NCI-H1092 (cell line): ENCODE measurements at places on chromosomes 7 and 10.

DNA sequence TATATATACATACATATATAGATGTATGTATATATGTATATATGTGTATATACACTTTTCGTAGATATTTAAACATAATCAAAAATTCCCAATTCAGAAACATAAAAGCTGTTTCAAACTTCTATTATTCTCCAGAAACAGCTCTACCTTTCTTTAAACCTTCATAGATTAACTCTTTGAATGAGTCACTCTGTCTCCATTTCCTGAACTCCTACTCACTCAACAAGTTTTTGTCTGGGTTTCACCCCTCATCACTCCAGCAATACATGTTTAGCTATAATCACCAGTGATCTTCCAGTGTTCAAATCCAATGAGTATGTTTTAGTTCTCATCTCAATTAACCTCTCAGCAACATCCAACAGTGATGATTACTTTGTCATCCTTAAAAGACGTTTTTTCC is 9.6 kb downstream of the DGKB start:
- DNase-seq = no peak

DNA sequence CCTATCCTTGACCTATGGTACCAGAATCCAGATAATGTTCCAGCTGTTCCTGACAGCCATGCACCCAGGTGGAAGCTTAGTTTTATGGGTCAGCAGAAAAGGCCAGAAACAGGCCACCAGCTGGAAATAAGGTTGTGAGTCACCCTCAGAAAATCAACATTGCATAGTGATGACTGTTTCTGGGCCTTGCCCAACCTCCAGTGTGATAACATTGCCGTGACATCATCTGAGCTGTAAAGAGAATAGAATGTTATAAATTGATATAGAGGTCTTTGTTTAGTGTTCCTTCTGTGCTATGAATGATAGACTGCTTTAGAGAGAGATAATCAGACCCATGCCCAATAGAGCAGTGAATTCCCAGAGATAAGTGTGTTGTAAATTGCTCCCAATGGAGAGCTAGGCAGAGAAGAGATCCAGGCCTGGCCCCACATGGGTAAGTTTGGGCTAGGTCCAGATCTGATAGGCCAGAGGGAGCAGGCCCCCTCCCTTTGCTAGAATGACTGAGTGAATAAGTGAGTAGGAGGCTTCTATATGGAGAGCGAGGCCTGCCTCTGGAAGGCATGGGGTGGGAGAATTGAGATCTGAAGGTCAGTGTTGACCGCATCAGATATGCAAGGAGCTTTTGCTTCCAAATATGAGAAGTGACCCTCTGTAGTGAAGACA is 14.2 kb upstream of the HPS1 start:
- DNase-seq = no peak

GRCh38 chr10:71547876-71548846 is 151.4 kb downstream of the CDH23 start:
- no peak for DNase-seq

GRCh38 chr7:88075216-88075615 is 141.2 kb downstream of the ADAM22 start:
- DNase-seq = no peak

GRCh38 chr7:123271856-123272255 is 72.1 kb upstream of the SLC13A1 start:
- no peak for DNase-seq

DNA sequence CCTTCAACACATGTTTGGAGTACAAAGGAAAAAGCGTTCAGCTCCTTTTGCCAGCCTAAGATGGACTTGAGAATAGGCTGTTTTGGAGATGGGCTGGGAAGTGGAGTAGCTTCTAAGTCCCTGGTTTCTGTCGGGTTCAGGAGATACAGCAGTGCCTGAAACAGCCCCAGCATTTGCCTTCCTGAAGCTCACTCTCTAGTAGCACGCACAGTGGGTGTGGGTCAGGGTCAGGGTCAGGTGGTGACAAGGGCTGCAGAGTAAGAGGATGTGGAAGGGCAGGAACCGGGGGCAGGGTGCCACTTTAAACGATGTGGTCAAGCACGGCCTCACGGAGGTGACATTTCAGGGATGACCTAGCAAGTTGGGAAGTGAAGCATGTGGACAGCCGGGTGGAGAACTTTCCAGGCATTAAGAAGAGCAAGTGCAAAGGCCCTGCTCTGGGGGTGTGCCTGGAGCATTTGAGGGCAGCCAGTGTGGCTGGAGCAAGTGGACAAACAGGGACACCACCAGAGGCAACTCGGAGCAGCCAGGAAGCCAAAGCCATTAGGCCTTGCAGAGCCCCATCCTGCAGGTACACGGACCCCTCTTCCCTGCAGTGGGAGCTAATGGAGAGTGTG is 382.2 kb upstream of the ZMIZ1 start:
- no peak for DNase-seq
